Dorsolateral prefrontal cortex (tissue), 122 donors: ENCODE measurements at places on chromosomes 4 and X.

- DNase-seq = no peak
These were observed 7.7 kb upstream of the CSTF2 start for GRCh38 chrX:100812216-100813158.

DNA sequence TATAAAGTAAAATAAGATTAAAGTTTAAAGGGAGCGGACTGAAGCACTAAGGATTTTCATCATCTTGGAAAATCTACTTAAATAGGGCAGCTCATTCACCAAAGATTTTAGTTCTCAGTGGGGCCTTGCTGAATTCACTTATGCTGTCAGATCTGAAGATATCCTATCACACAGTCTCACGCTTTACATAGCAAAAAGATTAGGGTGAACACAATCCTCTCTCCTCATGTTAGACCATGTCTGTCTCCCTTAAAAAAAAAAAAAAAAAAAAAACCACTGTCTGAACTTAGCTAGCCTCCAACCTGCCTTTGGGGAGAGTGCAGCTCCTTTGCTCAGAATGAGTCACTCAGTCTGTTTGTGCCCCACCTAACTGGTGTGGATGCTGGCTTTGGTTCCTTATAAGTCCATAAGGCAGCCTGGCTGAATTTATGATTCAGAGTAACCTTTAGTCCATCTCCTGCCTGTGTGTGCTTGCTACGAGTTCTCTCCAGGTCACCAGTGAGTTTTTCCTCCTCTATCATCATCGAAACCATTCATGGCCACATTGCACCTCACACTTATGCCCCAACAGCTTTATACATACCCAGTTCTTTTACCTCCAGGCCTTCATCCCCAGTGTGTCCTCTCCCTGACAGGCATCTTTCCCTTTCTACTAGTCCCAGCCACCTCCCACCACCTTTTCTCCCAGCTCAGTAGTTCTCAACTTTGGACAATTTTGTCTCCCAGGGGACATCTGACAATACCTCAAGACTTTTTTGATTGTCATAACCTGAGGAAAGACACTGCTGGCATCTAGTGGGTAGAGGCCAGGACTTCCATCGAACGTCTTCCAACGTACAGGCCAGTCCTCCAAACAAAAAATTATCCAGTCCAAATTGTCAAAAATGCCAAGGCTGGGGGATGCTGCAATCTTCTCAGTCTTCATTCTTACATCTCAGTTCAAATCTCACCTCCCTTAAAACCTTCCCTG is 220.7 kb upstream of the EMCN start:
- no peak for DNase-seq

DNA sequence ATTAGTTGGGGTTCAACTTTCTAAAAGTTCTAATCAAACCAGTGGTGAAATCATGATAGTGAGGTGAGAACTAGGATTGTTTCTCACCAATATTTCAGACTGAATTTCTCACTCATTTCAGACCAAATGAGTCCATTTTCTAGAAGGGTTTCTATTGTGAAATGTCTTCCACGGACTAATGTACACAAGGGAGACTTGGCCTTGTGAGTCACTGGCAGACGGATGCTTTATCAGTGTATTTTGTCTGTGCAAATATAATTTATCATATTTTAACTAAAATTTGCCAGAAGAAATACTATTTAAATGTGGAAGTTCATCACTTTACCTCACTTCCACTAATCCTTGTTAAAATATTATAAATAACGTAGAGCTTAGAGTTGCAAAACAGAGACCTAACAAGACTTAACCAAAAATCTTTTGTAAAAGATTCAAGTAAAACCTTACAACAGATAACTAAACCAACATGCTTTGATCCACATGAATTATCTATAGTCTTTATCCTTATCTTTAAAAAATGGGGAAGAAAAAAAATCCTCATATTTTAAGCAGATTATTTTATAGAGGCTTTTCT is 506.0 kb upstream of the FAM241A start:
- DNase-seq = no peak

- DNase-seq = no peak
These were observed 202.2 kb downstream of the NLGN4X start for GRCh38 chrX:6026429-6026828.

- DNase-seq = no peak
These were observed 166.1 kb downstream of the STK32B start for GRCh38 chr4:5217421-5217820.

GRCh38 chr4:67092351-67092750 is 453.0 kb downstream of the CENPC start:
- no peak for DNase-seq

GRCh38 chrX:103727115-103727514 is 16.4 kb downstream of the TMEM31 start:
- DNase-seq = no peak

GRCh38 chr4:188647820-188648370 is 508.7 kb downstream of the TRIML1 start:
- no peak for DNase-seq

GRCh38 chrX:40171513-40172400 is 74.0 kb upstream of the BCOR start:
- DNase-seq = no peak

- DNase-seq = no peak
These were observed 85.1 kb upstream of the SHOX start for GRCh38 chrX:545452-545885.

GRCh38 chrX:641671-642435 is 11.3 kb downstream of the SHOX start:
- DNase-seq = peak; percentile 21

DNA sequence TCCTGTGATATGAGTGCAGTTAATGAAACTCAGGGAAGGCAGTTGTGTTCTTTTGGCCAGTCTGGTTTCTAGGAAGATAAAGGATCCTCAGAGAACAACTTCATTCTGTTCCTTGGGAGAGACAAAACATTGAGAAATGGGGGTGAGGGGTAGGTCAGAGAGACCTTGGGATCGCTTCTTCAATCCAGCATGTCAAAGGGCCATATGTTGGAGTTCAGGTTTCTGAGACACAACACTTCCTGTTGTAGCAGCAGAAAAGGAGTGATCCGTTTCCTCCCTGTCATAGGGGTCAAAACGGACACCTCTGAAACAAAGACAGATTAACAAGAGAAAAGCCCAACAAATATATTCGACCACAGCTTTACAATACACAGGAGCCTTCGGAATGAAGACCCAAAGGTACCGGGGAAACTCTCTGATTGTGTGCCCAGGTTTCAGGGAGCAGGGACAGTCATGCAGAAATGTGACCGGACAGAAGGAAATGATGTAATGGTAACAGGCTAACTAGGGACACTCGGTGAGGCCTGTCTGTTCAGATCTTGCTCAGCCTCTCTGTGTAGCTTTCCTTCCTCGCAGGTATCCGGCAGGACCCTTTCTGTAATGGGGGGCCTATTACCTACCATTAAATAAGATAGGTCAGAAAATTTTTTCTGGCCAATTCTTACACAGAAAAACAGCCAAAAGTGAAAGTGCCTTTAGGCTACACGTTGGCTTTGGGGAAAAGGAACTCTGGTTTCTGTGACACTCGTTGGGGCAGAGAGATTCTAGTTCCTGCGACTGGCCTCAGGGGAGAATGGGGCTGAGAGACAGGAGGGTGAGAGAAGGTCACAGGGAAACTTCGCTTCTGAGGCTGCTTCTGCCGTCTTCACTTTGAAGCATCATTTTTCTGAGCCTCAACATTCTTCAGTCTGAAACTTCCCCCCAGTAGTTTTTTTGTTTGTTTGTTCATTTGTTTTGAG is 103.3 kb upstream of the TLR3 start:
- no peak for DNase-seq

GRCh38 chr4:85751866-85752265 is 276.9 kb downstream of the ARHGAP24 start:
- DNase-seq = no peak

- DNase-seq = no peak
These were observed 9.4 kb upstream of the HERC5 start for GRCh38 chr4:88447371-88448095.

- no peak for DNase-seq
These were observed 154.9 kb upstream of the EPHA5 start for GRCh38 chr4:65825116-65825753.

DNA sequence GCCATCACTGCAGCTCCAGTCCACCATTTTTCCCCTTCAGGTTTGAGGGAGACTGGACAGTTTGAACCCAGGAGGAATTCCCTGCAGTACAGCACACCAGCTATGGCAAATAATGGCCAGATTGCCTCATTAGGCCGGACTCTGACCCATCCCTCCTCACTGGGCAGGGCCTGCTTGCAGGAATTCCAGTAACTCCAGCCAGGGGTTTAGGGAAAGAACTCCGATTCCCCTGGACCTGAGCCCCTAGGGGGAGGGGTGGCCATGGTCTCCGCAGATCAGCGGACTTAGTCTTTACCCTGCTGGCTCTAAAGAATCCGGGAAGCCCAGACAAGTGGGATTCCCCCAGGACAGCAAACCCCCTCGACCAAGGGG is 342.8 kb downstream of the DMD start:
- DNase-seq = no peak

DNA sequence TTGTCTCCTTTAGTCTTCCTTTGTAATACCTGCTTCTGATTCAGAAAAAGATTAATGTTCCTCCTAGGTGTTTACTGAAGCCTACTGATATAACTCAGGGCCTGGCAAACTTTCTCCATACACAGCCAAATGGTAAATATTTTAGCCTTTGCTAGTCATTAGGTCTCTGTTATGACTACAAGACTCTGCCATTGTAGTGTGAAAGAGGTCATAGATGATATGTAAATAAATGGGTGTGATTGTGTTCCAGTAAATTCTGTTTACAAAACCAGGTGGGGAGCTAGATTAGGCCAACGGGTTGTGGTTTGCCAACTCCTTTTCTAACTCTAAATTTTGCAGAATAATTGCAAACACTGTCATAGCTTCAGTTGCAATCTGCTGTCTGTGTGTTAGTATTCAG is 568.1 kb upstream of the GNPDA2 start:
- no peak for DNase-seq

- no peak for DNase-seq
These were observed 50.6 kb downstream of the CCDC149 start for GRCh38 chr4:24862073-24862751.

DNA sequence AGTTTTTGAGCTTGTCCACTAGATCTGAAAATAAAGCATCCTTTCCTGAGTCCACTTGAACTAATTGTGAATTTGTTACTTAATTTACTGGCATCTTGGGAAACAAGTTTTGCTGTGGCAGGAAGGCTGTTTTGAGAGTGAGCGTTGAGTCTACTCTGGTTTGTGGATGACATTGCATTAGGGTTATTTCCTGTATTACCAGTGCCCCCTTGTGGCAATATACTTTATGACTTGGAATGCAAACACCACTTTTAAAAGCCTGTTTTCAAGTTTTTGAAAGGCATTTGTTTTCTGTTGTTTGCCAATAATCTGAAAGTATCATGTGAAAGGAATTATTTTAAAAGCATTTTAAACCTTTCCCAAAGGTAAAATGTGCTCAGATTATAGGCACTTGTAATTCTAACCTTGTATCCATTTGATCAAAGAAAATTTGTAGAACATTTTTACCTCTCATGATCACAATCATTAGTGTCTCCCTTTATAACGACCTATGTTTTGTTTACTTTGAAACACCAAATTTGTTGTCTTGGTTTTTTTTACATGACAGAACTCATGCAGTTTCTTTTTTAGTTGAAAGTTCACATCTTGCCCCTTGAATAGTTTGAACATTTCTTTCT is 18.0 kb upstream of the CYP2U1 start:
- no peak for DNase-seq

DNA sequence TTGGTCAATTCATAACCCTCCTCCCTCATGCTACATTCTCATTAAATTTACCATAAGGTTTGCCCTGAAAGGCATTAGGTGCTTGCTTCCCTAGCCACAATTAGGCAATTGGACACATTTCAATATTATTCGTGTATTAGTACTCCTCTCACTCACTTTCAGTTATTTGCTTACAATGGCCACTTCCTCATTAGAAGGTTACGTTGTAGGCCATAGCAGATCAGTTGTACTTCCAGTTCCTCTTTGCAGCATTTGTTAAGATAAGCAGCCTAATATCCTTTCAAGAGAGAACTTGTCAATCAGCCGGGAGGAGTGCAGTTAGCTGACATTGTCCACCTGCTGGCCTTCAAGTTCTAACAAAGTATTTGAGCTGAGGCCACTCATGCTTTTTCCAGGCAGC is 1017.2 kb downstream of the PCDH7 start:
- DNase-seq = no peak

- DNase-seq = no peak
These were observed 119.8 kb downstream of the NEK1 start for GRCh38 chr4:169492436-169493163.

- DNase-seq = no peak
These were observed 22.0 kb downstream of the CPLX1 start for GRCh38 chr4:803884-804283.

DNA sequence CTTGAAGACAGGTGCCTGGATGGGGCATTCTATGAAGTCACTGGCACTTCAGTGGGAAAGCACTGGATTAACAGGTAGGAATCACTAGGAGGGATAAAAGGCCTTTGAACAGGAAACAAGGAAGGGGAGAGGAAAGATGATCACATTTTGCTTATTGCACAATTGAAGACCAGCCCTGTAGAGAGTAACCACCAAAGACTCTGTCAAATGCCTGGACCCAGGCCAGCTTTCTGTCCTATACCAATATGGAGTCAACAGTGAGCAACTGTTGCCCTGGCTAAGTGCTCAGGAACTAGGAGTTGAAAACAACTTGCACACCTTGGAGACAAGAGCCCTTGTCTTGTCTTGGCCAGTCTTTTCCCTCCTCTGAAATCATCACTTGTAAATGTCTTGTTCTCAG is 14.1 kb upstream of the RTL3 start:
- DNase-seq = no peak

GRCh38 chrX:68908071-68908470 is 79.2 kb downstream of the EFNB1 start:
- DNase-seq = no peak

DNA sequence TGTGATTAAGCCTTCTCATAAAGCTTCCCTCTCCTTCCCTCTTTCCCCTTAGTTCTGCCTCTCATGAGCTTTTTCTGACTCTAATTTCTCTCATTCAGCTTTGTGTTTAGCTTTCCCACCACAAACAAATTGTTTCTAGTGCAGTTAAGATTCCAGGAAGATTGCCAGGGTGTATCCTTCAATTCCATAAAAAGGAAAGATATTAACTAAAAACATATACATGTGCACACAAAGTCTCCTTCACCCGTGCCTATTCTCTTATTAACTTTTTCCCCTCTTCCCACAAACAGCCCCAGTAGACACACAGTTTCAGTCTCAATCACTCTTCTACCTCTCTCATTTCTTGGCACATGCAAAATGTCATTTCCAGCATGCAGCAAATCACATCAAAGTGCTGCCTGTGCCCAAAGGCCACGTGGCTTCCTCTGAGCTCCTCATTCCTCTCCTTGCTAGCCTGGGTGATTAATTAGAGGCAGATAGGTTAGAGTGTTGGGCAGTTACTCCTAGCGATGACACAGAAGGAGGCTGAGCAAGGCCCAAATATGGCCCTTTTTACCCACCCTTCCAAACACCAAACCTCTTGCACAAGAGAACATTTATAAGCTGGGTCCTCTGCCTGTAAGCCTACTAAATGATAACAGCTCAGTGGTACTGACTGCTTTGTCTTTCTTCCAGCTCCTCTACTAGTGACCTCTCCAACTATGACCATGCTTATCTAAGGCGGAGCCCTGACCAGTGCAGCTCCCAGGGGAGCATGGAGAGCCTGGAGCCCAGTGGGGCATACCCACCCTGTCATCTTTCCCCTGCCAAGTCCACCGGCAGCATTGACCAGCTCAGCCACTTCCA is 159.6 kb downstream of the SOWAHB start:
- DNase-seq = no peak

- no peak for DNase-seq
These were observed 21.7 kb upstream of the MTM1 start for GRCh38 chrX:150546711-150547153.
